ENCODE measurements at places on chromosomes 7 and 10.

DNA sequence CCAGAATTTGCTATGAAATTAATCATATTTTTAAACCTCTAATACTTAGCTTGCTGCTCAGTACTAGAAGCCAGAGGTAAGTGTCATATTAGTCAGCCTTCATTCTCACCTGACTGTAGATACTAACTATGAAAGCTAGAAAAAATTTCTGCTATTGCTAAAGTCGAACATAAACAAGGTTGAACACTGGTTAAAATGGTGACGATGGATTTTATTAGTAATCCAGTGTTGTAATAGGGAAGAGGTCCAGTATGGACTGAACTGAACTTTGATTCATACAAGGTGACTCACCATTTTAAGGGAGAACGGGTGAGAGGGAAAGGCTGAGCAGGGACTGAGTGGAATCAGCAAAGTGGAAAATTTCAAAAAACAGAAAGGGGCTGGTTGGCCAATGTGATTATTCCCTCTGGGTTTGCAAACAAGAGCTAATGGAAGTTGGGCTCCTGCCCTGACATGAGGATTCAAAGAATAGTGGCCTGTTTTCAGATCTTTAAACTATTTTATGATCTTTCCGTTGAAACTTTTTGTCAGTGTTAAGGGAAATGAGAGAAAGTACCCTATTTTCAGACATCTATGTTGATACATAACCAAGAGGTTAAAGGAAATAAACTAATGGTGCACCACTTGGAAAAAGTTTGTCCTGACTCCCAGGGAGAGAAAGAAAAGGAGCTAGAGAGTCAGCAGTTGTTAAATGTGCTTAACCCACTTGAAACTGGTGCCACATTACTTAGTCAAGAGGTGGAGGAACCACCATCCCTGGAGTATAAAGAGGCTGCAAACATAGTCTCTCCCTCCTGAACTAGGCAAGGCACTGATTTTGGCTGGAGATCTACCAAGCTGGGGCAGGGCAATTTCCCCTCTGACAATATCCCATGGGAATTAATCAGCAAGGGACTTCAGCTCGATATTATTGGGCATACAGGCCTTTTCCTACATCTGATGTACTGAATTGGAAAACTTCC is 15.3 kb upstream of the AKR1C1 start:
- DNase-seq: no peak

DNA sequence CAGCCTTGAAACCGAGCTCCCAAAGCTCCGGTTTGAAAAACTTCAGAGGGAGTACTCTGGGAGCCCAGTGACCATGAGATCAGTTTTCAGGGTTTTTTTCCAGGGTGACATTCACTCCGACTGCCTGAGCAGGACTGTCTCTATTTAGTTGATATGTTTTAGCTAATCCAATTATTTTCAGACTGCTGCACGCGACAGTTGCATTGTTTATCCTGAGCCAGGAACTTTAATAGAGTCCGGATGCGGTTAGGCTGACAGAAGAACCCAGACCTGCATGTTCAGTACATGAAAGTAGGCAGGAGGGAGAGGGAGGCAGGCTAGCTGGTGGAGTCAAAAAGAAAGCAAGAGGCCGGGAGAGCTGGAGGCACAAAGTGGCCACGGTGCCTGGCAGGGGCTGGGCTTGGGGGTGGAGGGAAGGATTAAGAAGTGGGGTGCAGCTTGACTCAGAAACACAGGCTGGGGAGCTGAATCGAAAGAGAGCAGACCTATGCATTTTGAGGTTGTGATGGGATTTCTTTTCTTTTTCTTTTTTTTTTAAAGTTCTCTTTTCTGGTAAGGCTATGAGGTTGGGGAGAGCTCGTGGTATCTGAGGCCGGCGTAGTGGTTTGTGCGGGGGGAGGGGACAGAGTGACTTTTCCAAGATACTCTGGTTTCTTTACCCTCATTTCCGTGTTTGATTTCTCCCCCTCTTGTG is 5.7 kb downstream of the GATA3 start:
- DNase-seq: no peak

DNA sequence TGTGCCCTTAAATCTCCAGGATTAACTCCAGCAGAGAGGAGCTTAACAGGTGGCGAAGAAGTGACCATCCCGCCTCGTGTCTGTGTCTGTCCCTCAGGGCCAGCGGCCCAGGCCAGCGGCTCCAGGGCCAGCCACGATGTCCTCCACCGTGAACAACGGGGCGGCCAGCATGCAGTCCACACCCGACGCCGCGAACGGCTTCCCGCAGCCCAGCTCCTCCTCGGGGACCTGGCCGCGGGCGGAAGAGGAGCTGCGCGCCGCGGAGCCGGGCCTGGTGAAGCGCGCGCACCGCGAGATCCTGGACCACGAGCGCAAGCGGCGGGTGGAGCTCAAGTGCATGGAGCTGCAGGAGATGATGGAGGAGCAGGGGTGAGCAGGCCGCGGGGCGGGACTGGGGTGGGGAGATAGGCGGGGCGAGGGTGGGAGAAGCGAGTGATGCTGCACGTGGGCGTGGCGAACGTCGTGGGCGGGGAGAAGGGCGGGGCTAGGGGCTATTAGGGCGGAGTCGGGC is 33.3 kb downstream of the SRRM3 start:
- DNase-seq: no peak

- DNase-seq: no peak
Measured at GRCh38 chr10:50415292-50415691, 164.0 kb upstream of the ASAH2 start.

DNA sequence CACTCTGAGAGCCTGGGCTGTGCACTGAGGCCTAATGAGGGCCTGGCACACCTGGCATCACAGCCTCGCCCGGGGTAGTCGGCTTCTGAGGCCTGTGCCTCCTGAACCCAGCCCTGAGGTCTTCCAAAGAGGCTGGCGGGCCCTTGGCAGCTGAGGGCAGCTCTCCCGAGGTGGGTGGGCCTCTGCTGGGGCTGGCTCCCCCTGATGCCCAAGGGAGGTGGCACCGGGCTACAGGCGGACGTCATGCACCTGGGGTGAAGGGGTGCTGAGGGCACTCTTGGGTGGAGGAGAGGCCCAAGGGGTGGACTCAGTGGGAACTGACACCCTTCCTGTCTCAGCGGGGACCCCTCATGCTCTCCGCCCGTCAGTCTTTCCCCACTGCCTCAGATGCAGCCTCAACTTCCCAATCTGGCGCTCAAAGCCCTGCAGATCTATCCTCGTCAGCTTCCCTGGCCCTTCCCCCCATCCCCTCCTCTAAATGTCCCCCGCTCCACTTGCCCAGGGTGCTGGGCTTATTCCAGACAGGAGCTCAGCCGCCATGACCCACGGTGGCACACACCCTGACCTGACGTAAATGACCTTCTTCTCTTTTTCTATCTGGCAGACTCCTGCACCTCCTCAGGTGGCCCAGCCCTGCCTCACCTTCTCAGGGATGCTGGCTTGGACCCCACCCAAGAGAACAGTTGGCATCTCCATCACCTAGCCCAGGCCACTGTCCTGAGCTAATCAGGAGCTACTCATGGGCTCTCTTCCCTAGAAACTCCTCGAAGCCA is 38.2 kb downstream of the MYL10 start:
- no peak for DNase-seq

- no peak for DNase-seq
Measured at GRCh38 chr10:32905466-32905865, 52.6 kb downstream of the ITGB1 start.

- no peak for DNase-seq
Measured at GRCh38 chr10:125785791-125786190, 10.2 kb upstream of the MMP21 start.

GRCh38 chr10:71611709-71612422 is 107.7 kb downstream of the C10orf105 start:
- DNase-seq: no peak

DNA sequence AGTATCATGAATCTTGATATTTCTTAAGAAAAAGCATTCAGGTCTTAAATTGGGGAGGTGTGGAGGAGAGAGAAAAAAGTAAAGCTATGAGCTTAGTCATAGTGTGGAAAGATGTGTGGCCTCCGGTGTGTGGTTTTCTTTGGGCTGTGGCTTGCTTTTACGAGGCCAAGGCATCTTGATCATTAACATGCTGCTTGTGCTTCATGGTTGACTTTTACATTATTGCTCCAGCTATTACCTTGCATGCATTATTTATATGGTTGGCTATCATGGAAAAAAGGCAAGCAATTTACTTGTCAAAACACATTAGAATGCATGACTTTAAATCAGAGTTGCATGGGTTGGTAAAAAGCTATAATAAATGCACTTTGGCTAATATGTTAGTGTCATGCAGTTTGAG is 300.7 kb upstream of the ADARB2 start:
- no peak for DNase-seq

GRCh38 chr10:111988646-111989045 is 194.9 kb downstream of the GPAM start:
- DNase-seq: no peak

DNA sequence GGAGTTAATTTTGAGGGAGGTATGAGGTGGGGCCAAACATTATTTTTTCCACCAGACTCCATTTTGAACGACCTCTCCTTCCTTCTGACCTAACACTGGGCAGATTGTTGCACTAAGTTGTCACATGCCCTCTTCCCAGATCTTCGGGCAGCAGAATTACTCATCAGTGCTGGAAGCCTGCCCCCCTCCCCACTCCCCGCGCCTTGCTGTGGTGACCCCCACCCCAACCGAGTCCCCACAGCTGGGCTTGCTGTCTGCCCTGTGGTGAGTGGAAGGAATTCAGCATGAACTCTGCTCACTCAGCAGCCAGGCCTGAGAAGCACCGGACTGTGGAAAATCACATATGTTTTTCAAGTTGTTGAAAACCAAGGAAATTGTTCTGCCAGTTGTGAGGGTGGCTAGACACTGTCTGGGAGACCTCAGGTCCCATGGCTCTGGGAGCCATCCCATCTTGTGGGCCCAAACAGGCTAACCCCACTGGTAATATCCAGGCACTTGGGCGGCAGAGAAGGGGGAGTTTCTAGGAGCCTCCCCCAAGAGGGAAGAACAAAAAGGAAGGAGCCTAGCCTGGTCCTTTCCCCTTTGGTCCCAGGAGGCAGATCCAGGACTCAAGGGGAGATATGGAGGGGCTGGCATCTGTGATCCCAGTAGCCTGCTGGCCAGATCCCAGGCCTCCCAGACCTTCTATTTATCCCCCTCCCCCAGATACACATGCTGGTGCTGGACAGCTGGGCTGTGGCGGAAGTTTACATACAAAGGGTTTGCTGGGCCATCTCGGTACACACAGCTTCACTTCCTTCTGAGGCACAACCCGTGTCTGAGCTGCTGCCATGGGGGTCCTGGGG is 3.5 kb upstream of the AEBP1 start:
- no peak for DNase-seq

GRCh38 chr10:100482181-100482833 is 19.5 kb downstream of the WNT8B start:
- DNase-seq: peak; percentile 71

DNA sequence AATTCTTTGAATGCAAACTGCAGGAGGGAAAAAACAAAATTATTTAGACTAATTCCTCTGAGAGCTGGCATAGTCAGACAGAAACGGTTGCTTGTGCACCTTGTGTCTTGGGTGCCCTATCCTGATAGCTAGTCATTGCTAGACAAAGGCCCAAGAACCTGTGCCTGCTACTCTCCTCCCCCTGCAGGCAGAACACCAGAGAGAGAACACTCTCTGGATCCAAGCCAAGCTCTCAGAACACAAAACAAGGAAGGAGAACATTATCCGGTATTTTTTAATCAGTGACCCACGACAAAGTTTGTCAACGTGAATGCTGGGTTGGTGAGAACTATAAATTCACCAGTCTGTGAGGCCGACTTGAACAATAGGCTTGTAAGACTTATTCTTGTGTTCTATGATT is 18.8 kb upstream of the PPP1R9A start:
- DNase-seq: no peak

DNA sequence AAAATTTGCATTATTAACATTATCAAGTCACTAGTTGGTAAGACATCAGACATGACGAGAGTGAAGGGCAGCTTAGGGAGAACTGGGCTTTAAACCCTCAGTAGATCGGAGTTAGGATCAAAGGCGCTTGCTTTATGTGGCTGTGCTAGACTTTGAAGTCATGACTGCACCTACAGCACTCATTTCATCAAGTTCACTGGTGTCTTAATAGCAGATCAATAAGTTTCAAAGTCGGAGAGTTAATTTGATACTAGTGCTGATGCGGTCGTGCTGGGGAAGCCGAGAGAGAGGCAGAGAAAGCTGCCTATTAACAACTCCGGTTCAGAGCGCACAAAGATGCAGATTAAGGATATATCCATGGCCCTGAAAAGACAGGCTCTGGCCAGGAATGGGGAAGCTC is 172.9 kb downstream of the TCF7L2 start:
- DNase-seq: no peak

DNA sequence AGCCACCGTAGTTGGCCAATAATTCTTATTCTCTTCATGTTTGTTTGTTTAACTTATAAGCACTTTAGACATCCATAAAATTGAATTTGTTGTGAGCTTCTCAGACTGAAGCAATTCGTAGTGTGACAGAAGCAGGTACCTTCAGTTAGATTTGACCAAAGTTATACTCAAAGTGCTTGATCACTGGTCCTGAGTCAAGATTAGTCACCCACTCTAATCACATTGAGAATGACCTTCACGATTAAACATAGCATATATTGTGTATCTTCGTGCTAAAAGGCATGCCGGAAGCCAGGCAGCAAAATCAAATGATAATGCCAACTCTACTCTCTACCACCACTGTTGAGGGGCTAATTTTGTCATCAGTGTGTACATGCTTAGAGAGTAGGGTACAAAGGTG is 763.7 kb upstream of the MBL2 start:
- DNase-seq: no peak

DNA sequence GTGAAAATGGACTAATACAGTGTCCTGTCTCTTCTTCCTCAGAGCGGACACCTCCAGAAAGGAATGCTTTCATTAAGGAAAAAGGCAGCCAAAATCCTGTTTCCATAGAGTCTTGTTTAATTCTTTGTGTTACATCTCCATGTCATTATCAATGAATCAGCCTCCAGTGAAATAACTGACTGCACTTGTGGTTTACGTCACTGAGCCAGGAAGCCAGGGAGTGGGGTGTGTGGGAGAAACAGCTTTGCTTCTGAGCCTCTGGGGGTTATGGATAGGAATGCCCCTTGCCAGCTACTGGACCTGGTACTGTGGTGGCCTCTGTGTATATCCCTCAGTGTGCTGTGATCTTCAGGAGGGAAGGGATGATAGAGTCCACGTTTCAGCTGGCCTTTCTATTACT is 416.8 kb downstream of the GALNT17 start:
- DNase-seq: no peak

- DNase-seq: no peak
Measured at GRCh38 chr10:21289961-21290360, 235.5 kb downstream of the SKIDA1 start.

GRCh38 chr7:25240340-25240739 is 12.1 kb upstream of the NPVF start:
- DNase-seq: no peak

- DNase-seq: no peak
Measured at GRCh38 chr10:62068464-62068863, 167.0 kb downstream of the ARID5B start.

GRCh38 chr7:6074612-6075380 is 43.6 kb downstream of the ANKRD61 start:
- DNase-seq: no peak

DNA sequence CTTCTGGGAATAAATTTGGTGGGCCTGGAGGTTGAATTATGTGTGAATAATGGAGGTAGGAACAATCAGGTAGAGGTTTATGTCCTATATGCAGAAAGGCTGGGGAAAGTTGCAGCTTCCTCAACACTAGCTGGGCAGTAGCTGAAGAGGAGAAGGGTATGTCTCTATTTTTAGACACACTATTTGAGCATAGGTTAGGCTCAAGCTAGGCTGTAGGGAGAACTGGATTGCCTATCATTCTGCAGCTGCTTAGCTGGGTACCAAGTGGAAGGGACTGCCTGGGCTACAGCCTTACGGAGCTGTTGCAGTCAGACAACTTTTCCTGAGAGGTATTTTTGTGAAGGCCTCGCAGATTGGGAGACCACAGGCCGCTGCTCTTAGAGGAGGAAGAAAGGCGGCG is 67.9 kb downstream of the DENND11 start:
- no peak for DNase-seq
